Mesangial cell (primary cell): ENCODE measurements at places on chromosomes 6 and 20. TPM values are rescaled to one million over a fixed set of nuclear protein-coding genes. Genes with fewer than 3 reads are reported as not detected.

The NNAT gene
- total RNA-seq = 20.9 and 41.1 TPM in 2 replicates

The PDE10A gene
- total RNA-seq = 9.6 and 13.8 TPM in 2 replicates

The EPB41L1 gene
- 13.0 and 42.7 TPM in 2 replicates for total RNA-seq

The FERMT1 gene
- 5.6 and 12.7 TPM in 2 replicates for total RNA-seq

The PGC gene
- not detected in 2 replicates for total RNA-seq

The SLC35F1 gene
- 0.33 TPM in 1 of 2 replicates, not detected in the other for total RNA-seq

The BTNL2 gene
- not detected in 2 replicates for total RNA-seq

The LAMA2 gene
- total RNA-seq = 0.81 and 6.3 TPM in 2 replicates

The C6orf141 gene
- total RNA-seq = 2.3 and 9.1 TPM in 2 replicates

The GPSM3 gene
- total RNA-seq = 7.8 and 14.1 TPM in 2 replicates

The CST4 gene
- total RNA-seq = not detected in 2 replicates

The CLIC1 gene
- total RNA-seq = 577 and 1,120 TPM in 2 replicates

The WFDC10B gene
- not detected in 2 replicates for total RNA-seq

The TUBB1 gene
- total RNA-seq = not detected in 2 replicates

The DSP gene
- 74.0 and 77.5 TPM in 2 replicates for total RNA-seq

The SNAP25 gene
- 1.9 and 2.0 TPM in 2 replicates for total RNA-seq

The GNMT gene
- not detected in 2 replicates for total RNA-seq

The WFDC12 gene
- not detected in 2 replicates for total RNA-seq

The RIMS1 gene
- 0.51 and 1.1 TPM in 2 replicates for total RNA-seq

The TMEM63B gene
- total RNA-seq = 35.7 and 54.4 TPM in 2 replicates

The SNRNP48 gene
- total RNA-seq = 3.8 and 6.4 TPM in 2 replicates

The KIAA0408 gene
- 0.63 and 0.98 TPM in 2 replicates for total RNA-seq

The SOX18 gene
- not detected in 2 replicates for total RNA-seq

The PHACTR3 gene
- total RNA-seq = 0.13 TPM in 1 of 2 replicates, not detected in the other

The ZNF831 gene
- total RNA-seq = not detected in 2 replicates

The CFAP206 gene
- total RNA-seq = 2.2 TPM in 1 of 2 replicates, not detected in the other

The ALDH8A1 gene
- total RNA-seq = 0.51 TPM in 1 of 2 replicates, not detected in the other

The RNF144B gene
- total RNA-seq = 2.1 and 13.2 TPM in 2 replicates

The CDSN gene
- total RNA-seq = 0.25 TPM in 1 of 2 replicates, not detected in the other

The RPS6KA2 gene
- 19.6 and 57.4 TPM in 2 replicates for total RNA-seq

The HCRTR2 gene
- not detected in 2 replicates for total RNA-seq

The LAMA5 gene
- total RNA-seq = 226 and 838 TPM in 2 replicates

The SNPH gene
- 6.8 and 8.6 TPM in 2 replicates for total RNA-seq

The PRSS35 gene
- total RNA-seq = 0.16 and 1.1 TPM in 2 replicates

The TSHZ2 gene
- total RNA-seq = 0.33 and 5.6 TPM in 2 replicates

The SIRPD gene
- total RNA-seq = not detected in 2 replicates

The RIPPLY2 gene
- not detected in 2 replicates for total RNA-seq

The TTI1 gene
- total RNA-seq = 14.7 and 23.5 TPM in 2 replicates

The PAX1 gene
- total RNA-seq = not detected in 2 replicates

The PRDM1 gene
- total RNA-seq = 0.16 and 0.38 TPM in 2 replicates

The BANF2 gene
- not detected in 2 replicates for total RNA-seq

The ZKSCAN3 gene
- 2.1 and 3.2 TPM in 2 replicates for total RNA-seq

The GGTLC1 gene
- total RNA-seq = not detected in 2 replicates

The GCNT2 gene
- 4.4 and 5.2 TPM in 2 replicates for total RNA-seq
